NCI-H82 (cell line): ENCODE measurements at places on chromosomes 6 and 20.

DNA sequence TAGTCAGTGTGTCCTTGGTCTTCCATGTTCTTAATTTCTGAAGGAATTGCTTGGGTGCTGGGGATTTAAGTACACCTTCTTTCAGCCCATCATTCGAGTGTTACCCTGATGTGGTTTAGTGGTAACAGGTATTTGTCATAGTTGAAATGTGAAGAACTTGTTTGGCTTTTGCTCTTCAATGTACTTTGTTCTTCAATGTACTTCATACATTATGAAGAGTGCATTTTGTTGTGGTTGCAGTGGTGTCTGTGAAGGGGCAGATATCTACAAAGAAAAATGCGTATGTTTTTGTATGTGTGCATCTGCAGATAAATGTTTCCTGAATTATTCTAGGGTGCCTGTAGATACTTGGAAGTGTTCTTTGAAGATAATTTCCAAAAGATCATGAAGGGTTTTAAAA lies 111.2 kb upstream of the SUPT3H start:
- DNase-seq: no peak

GRCh38 chr20:50724851-50725723 lies 6.3 kb upstream of the PARD6B start:
- peak; percentile 98 for DNase-seq

DNA sequence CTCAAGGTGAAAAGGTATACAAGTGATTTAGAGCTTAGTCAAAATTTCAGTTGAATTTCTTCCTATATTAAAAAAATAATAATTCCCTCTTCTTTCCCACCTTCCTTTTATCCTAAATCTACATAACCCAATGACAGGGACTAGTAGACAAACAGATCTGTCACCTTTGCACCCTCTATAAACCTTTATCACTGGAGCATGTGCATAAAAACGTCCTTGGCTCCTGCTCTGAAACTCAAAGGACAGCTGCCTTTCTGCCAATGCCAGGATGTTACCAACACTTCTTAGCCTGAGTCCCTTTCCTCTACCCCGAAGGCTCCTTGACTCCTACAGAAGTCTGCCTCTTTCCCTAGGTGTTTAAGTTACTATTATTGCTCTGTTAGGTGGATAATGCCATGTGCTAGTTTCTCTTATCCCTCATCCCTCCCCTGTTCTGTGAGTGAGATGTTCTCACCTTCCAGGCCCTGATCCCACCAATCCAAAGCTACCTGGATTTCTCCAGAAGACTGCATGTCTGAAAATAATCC lies 4.3 kb downstream of the CLVS2 start:
- no peak for DNase-seq

DNA sequence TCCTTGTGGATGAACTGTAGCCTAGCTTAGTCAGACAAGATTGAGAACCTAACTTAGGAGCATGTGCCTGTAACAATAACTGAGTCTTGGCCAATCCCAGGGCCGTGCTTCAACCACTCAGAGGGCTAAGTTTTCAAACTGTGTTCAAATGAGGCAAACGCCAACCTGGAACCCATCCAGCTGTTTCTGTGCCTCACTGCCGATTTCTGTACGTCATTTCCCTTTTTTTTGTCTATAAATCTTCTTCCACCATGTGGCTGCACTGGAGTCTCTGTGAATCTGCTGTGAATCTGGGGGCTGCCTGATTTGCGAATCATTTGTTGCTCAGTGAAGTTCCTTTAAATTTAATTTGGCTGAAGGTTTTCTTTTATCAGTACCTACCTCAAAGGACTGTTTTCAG lies 115.0 kb upstream of the CHD6 start:
- no peak for DNase-seq

- DNase-seq: no peak
Observed at GRCh38 chr6:143581835-143582480, 70.4 kb upstream of the FUCA2 start.

DNA sequence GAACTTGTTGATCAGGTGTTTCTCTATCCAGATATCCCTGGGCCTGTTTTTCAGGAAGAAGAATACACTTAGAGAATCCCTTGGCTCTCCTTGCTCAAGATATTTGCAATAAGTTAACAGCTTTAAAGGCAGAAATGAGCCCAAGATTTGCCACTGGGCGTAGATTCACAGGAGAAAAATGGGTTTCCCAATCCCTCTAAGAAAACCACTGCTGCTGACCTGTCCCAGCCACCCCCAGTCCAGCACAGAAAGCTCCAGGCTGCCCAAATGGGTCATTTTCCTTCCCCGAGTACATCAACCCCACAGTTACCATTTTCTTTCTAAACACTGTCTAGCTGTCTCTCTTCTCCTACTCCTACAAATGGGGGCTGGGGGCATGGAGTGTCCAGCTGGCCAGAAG lies 67.3 kb downstream of the ANKRD60 start:
- no peak for DNase-seq

DNA sequence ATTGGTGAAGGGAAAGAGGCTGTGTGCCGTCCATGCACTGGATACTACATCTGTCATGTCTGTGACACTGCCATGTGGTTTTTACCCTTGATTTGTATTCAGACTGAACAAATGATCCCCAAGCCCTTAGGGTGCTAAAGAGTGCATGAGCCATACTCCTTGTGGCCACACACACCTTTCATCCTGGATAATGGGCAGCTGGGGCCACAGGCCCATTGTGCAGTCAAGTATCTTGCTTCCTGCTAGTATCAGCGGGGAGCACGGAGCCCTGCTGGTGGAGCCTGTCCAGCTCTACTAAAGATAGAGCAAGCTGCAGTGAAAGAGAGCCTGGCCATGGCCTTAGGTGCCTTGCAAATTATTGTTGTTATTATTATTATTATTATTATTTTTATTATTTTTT lies 75.1 kb downstream of the SLX4IP start:
- no peak for DNase-seq

GRCh38 chr20:44714701-44715498 lies at the start of gene CCN5:
TSS of gene CCN5 (plus strand) at chr20:44715369. CDS start at chr20:44715391, 22 bp downstream.
- DNase-seq: no peak

DNA sequence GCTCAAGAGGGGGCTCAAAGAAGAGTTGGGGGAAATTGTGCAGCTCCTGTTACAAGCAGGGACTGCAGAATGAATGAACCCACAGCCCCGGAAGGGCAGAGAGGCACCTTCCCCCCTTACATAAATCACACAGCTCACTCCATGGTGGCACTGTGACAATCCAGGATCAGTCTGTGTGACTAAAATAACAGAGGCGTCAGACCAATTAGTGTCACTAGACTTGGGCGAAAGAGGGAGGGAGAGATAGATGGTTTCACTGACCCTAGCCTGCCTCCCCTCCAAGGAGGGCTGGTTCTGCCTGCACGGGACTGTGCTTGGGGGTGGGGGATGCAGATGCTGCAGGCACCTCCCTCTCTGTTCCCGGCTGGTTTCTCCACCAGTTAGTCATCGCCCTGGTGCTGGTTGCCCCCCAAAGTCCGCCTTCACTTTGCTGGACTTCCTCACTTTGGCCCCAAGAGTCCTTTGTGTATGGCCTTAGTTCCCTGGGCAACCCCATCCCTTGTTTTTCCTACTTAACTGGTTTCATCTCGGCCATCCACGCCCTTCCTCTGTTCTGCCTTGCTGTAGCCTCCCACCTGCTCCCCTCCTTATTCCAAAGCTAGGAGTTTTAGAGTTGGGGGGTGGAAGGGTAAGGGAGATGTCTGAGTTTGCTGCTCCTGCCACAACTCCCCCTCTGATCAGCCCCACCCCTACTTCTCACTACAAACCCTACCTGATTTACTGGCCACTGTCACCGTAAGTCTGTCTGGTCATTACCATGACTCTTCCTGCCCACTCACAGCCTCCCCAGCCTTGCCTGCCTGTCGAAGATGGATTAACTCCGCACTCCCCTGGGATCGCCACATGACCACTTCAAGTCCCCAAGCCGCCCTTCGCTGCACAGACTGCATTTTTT lies 17.7 kb downstream of the CCDC167 start:
- DNase-seq: peak; percentile 61

- peak; percentile 96 for DNase-seq
Observed at GRCh38 chr6:14924126-14925024, 321.5 kb upstream of the JARID2 start.

- DNase-seq: peak; percentile 75
Observed at GRCh38 chr20:23320317-23320716, 30.3 kb upstream of the NXT1 start.

DNA sequence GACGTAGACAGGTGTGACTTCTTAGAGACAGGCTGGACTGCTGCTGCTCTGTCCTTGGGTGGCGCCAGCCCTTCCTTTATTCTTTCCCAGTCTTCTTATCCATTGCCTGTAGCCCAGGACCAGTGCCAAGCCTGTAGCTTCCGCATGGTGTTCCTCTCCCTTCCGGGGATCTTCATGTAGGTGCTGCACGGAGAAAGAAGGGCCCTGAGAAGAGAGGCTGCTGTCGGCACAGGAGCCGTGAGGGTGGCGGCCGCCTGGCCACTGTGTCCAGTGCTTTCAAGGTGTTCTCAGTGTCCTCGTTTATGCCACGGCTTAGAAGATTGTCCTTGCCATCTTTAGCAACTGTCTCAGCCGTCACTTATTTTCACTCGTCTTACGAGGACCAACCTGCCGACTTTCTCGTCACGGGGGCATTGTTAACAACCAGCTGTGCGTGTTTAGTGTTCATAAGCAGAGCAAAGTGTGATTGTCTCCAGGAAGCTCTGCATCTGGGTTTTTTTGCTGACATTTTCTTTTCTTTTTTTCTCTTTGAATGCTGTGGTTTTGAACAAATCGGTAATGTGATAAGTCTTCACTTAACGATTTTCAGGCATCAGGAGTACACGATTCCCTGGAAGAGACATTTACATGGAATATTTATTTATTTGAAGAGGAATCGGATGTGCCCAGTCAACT lies 61.2 kb downstream of the PPP1R14C start:
- no peak for DNase-seq

DNA sequence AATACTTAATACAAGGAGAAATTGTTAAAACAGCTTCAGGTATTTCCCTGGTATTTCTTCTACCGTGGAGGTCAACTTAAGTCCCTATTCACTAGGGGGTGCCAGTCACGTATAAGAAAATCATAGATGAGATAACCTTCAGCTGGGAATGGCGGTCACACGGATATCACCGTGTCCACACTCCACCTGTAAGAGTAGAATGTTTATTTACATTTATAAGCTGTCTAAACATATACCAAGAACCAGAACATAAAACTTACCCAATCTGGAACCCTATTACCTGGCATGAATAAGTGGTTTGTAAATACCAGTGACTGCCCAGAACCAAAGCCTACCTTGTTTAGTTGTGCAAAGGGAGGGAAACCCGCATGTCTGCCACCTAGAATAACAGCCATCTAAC lies 1.9 kb upstream of the ELOVL4 start:
- DNase-seq: peak; percentile 90

- DNase-seq: no peak
Observed at GRCh38 chr6:67642582-67642981, 992.5 kb upstream of the ADGRB3 start.

DNA sequence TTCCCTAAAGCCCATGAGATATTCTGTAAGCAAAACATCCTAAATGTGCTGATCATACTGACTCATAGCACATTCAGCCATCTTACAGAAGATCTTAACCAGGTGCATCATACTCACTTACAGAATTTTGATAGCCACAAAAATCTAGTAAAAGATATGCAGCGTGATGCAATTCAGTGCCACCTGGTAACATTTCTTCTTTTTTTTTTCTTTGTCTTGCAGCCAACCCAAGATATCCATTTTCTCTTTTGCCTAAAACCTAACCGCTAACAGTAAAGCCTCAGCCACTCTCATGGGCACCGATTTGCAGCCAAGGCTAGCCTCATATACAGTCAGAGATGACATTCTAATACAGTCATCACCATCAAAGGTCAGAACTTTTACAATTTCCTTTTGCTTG lies 293.3 kb downstream of the HACE1 start:
- no peak for DNase-seq

- no peak for DNase-seq
Observed at GRCh38 chr6:105675715-105676397, 273.0 kb upstream of the PREP start.

DNA sequence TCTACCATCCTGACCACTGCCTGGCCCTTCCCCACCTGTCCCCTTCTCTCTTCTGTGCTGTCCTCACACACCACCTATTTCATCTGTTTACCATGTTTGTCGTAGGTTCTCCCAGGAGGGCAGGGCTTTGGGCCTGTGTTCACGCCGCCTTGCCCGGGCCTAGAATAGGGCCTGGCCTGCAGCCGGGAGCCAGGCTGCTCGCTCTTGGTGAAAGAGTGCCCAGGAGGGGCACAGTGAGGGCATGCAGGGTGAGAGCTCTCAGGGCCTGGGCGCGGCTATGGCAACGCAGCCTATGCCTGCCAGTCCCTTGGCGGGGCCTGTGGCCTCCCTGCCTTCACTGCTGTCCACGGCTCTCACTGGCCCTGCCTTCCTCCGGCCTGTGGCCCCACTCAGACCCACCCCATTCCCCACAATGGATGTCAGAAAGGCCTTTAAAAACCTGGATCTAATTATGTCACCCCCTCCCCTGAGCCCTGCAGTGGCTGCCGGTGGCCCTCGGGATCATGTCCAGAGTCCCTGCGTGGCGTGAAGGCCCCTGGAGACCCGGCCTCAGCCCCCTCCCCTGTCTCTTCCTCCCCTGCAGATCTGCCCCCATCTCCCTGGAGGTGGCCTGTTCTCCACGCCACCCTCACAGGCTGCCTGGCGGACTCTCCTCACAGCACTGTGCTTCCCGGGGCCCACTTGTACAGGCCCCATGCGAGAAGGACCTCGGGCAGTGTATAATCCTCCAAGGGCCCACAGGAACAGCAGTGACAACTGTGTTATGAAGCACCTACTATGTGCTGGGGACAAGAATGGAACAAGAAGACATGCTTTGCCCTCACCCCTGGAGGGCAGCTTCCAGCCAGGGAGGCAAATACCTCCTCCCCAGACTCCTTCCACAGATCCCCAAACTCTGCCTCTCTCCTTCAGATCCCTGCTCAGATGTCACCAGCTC lies 22.9 kb upstream of the NOL4L start:
- DNase-seq: no peak

- no peak for DNase-seq
Observed at GRCh38 chr6:49772285-49772684, 14.8 kb downstream of the PGK2 start.

GRCh38 chr6:20404641-20405032 lies 3.0 kb downstream of the E2F3 start:
- DNase-seq: peak; percentile 94

DNA sequence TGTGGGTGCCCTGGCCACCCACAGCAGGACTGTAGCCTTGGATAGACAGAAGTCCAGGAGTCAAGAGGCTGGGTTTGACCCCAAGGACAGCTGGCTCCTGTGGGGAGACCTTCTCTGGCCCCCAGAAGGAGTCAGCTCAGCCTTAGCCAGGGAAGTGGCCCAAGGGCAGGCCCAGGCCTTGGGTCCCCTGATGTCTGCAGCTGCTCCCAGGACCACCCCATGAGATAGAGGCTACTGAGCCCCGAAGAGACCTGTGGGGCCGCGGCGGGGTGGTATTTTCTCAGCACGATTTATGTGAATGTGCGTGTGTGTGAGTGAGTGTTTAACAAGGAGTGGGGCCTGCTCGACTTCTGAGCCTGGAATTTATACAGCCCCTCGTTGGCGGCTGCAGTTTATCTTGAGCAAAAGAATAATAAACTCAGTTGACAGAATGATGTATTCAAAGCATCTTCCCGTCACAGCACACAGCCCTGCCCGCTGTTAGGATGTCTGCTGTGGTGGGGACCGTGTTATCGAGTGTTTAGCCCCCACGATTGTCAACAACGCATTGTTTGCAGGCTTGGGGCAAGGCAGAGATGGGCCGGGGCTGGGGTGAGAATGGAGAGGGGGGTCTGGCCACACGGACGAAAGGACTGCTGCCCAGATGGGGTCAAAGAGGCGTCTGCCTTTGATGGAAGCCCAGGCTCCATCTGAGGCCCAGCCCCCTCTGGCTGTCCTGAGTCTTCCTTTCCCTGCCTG lies 163.3 kb downstream of the VEGFA start:
- DNase-seq: no peak
